GM19239 (cell line): ENCODE measurements at places on chromosomes 1 and 21.

GRCh38 chr1:1847890-1848289 lies 43.0 kb downstream of the GNB1 start:
- DNase-seq, result no peak

GRCh38 chr1:182357171-182357570 lies 34.4 kb downstream of the GLUL start:
- DNase-seq, result no peak

- no peak for DNase-seq
Measured at GRCh38 chr1:66495495-66495894, 38.5 kb upstream of the SGIP1 start.

GRCh38 chr21:44445145-44445812 lies 10.0 kb upstream of the LRRC3 start:
- DNase-seq, result no peak

GRCh38 chr21:36759348-36760083 lies 60.6 kb downstream of the SIM2 start:
- DNase-seq, result no peak

GRCh38 chr1:173852105-173852504 lies 15.7 kb downstream of the GAS5 start:
- DNase-seq, result no peak

DNA sequence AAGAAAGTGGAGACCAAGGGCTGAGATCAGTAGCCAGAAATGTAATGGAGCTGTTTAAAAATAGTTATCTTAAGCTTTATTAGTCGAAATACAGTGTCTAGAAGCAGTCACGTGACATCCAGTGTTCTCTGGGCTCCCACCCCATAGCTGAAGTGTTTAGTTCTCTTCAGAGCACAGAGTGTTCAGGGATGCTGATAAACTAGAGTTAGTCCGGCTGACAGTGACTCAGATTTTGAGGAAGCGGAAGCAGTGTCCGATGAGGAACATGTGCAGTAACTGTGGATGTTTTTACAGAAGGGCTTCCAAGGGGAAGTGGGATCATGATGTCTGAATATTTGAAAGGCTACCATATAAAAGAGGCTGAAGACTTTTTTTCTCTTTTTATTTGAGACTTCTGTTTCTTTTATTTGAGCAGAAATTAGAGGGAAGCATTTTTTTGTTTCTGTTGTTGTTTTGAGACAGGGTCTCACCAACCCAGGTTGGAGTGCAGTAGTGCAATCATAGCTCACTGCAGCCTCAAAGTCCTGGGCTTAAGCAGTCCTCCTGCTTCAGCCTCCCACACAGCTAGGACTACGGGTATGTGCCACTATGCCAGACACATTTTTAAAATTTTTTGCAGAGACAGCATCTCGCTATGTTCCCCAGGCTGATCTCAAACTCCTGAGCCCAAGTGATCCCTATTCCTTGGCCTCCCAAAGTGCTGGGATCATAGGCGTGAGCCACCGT lies 124.2 kb downstream of the GALNT2 start:
- no peak for DNase-seq
